ENCODE measurements at places on chromosomes 1 and 21.

- DNase-seq: no peak
Measured at GRCh38 chr1:100943533-100943932, 47.6 kb downstream of the SLC30A7 start.

- no peak for DNase-seq
Measured at GRCh38 chr1:6785318-6785727, at the start of gene CAMTA1. CAMTA1 (plus strand) TSS chr1:6785454; CDS start chr1:6785531, 77 bp downstream.

DNA sequence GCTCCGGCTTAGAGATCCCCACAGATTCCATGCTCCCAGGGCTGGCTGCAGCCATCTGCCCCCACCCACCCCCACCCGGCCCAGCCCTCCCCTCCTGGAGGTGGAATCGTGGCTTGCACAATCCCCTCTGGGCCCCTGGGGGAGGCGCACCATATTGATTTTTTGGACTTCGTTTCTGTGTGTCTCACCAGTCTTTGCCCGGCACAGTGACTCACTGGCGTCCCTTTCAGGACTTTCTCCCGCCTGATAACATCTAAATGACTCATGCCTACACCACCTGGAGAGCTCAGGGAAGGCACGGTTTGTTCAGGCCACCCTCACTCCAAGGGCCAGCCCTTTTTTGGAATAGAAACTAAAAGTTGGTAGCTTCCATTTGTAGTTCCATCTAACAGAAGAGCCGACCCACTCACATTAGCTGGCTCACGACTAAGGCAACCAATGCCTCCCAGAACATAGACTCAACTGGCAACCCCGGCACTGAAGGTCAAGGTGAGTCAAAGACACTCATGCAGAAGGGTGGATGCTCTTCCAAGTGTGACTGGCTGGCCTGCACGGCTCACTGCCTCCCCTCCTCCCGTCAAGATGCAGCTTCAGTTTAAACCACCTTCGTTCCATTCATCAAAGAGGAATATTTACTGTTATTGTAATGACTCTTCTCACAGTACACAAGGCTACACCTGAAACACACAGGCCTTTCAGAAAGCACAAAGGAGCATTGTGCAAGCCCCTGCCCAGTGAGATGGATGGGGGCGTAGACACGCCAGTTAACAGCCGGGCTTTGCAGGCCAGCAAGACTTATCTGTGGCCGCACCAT, 18.1 kb upstream of the ETS2 start:
- no peak for DNase-seq

GRCh38 chr1:29875557-29876028, 639.3 kb downstream of the PTPRU start:
- no peak for DNase-seq

DNA sequence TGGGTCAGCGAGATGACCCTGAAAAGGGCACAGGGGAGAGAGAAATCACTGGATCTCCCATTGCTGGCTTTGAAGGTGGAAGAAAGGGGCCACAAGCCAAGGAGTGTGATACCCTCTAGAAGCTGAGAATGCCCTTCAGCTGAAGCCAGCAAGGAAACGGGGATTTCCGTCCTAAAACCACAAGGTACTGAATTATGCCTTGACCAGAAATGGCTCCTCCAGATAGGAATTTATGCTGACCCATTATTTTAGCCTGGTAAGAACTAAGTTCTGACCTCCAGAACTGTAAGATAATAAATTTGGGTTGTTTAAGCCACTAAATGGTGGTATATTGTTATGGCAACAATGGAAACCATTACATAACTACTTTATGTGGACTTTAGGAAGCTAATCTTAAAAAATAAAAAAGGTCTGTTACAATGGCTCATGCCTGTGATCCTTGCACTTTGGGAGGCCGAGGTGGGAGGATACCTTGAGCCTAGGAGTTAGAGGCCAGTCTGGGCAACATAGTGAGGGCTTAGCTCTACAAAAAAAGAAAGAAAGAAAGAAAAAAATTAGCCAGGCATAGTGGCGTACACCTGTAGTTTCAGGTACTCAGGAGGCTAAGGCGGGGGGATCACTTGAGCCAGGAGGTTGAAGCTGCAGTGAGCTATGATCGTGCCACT, 3.6 kb upstream of the H6PD start:
- DNase-seq: no peak
